NCI-H146 (cell line): ENCODE measurements at places on chromosomes 4 and X.

DNA sequence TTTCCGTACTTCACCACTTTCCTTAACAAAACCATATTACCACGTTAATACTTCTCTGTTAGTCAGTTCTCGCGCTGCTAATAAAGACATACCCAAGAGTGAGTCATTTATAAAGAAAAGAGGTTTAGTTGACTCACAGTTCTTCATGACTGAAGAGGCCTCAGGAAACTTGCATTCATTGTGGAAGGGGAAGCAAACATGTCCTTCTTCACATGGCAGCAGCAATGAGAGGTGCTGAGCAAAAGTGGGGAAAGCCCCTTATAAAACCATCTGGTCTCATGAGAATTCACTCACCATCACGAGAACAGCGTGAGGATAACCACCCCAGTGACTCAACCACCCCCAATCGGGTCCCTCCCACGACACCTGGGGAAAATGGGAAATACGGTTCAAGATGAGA lies 289.8 kb upstream of the CLNK start:
- DNase-seq = no peak

DNA sequence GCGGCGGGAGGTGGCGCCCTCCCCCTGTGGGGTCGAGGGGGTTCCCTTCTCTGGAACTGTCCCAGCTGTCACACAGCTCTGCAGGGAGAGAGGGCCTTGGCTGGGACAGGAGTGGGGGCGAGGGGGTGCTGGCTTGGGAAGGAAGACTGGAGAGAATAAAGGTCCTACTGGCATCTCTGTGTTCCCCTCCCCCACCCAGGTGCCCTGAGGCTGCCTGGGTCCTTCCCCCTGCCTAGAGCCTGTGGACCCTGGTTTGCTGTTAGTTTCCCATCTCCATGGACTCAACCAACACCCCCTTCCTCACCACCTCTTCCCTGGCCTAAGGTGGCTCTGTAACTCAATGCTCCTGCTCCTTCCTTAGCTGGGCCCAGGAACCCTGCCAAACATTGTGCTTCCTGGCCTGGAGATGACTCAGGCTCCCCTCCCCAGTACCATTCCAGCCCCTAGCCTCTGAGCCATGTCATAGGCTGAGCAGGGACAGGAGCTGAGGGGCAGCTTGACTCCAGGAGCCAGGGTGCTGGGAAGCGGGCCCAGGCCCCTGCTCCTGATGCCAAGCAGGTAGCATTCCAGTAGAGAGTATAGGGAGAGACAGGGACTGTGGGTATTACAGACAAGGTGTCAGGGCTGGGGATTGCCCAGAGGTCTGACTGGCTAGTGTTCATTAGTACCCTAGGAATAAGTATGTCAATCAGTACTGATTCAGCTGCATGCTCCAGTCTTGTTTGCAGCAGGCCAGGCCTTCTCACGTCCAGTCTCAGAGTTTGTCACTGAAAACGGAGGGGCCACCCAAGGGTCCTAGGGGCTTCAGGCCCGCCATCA lies 100.7 kb downstream of the EFNB1 start:
- no peak for DNase-seq

- no peak for DNase-seq
Measured at GRCh38 chr4:169154121-169154520, 116.6 kb downstream of the SH3RF1 start.

- DNase-seq = no peak
Measured at GRCh38 chrX:21934414-21934813, 6.1 kb upstream of the SMS start.

- DNase-seq = no peak
Measured at GRCh38 chr4:101102114-101102742, 245.1 kb downstream of the PPP3CA start.

DNA sequence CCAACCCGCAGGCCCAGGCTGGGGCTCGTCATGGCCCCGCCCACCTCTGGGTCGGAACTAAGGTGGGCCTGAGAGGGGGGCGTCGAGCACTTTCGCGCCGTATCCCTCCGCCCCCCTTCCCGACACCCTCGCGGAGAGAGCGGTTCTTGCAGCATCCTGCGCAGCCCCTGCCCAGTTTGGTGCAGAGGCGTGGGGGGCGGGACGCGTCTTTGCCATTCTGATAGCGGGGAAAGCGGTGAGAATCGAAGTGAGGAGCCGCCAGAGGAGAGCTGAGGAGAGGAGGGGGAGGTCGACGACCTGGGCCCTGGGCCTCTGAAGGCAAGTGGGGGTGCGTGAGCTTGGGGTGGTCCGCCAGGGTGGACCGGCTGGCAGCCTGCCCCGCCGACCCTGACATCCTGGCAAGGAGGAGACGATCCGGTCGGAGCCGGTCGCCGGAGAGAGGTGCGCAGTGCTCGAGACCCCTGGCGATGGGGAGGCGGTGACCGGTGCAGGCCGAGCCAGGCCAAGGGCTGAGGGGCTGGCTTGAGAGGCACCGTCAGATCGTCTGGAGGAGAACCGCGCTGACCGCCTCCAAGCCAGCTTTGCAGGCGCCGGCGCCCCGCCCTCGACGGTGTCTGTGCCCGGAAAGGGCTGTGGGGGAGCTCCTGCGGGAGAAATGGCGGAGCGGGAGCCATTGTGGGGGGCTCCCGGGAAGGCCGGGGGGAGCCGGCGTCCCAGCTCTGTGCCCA lies 25.5 kb downstream of the GPRASP3 start:
- DNase-seq = peak; percentile 47

DNA sequence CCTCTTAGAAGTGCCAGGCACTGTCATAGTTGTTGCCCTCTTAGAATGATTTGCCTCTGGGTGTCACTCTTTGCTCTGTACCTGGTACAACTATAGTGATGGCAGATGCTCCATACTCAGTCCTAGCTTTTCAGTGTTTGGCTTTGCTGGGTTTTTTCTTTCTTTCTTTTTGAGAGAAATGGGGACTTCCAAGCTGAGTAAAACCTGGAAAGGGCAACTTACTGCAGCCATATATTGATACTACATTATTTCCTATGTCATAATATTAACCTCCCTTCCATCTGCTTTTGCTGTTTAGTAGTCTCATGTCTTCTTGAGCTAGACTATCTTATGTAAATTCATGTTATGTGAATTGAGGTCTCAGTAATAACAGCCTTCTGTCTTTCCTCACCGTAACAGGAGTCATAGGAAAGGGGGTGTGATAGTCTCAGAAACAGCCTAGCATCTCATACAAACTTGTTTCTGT lies 49.0 kb downstream of the NIPAL1 start:
- DNase-seq = no peak

DNA sequence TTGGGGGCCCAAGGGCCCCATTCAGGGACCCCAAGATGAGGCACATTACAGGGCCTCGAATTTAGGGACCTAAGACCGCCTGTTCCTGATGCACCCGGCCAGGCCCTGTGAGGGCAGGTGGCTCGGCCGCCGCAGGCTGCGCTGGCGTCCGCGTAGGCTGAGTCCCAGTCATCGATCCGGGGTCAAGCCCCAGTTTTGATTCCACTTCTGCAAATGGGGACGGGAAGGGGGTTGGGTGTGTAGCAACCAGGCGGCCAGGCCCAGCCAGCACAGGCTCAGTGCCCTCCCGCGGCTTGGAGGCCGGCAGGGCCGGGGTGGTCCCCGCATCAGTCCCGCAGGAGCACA lies 327 bp downstream of the PNPLA4 start:
- DNase-seq = no peak

- DNase-seq = no peak
Measured at GRCh38 chrX:152992115-152992514, 1.8 kb downstream of the PNMA5 start.

DNA sequence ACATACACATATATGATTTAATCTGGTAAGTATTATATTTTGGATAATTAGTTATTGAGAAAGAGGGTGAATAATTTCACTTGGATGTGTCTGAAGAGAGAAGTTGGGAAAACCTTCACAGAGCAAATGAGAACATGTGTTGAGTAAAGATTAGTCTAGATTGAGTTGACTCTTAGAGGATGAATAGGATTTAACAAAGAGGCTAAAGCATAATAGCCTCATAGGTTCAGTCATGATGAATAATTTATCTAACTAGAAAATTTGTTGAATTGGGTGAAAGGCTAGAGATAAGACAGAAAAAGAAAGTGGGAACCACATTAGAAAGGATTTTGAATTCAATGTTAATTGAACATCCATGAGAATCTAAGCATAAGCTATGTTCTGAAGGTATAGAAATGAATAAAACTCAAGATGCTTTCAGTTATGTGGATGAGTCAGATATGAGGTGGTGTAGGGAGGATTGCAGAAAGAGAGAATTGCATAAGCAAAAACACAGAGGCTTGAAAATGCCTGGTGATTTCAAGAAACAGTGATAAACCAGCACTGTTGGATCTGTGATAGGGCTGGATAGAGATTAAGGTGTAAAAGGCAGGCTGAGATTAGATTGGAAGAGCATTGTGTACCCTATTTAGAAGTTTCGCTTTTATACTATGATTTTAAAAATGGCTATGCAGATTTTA lies 207.6 kb upstream of the NR3C2 start:
- no peak for DNase-seq

DNA sequence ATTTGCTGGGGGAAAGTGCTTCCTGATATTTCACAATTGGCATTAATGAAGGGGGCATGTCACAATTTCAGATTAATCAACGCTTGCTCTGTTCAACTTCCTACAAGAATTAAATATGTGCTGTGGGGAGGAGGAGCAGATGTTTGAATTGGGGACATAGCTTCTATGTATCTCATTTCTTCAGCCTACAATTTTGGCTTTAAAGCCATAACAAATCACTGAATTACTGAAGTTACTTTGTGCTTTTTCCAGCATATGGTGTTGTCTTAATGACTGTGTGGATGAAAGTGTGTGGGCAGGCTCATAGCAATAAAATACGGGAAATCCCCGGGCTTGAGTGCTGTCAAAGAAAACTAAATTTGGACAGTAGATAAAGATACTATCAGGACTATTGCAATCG lies 813 bp downstream of the TLR7 start:
- no peak for DNase-seq

DNA sequence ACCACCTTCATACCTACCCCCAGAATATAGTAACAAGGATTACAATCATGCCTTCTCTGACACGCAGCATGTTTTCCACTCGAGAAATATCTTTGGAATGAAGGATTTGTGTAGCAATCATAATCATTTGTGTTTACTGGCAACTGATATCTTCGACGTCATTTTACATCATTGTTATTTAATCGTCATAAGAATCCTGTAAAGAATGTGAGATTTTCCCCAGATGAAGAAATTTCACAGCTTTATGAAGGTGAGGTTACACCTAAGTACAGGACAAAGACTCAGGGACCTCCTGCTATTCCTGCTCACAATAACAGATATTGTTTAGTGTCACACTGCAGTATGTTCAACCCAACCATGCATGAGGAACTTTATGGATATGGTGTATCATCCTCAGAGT lies 198.2 kb upstream of the LDB2 start:
- DNase-seq = no peak

- no peak for DNase-seq
Measured at GRCh38 chrX:77572322-77572721, 125.1 kb downstream of the FGF16 start.

DNA sequence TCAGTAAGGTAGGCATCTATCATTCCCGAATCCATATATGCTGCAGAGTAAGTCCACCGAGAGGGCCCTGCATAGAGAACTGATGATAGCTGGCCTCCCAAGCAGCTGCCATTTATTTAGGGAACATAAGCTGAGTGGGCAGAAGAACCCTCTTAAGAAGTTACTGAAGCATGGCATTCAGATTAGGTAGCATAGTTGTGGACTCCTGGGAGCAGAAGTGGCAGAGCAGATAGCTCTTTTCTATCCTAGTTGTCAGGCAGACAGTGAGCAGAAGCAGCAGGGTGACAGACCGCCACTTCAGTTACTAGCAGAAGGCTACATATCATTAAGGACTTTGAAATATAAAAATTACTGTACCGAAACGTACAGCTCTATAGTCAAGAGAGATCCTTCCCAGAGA lies 454.7 kb downstream of the PPP4R3C start:
- DNase-seq = no peak

DNA sequence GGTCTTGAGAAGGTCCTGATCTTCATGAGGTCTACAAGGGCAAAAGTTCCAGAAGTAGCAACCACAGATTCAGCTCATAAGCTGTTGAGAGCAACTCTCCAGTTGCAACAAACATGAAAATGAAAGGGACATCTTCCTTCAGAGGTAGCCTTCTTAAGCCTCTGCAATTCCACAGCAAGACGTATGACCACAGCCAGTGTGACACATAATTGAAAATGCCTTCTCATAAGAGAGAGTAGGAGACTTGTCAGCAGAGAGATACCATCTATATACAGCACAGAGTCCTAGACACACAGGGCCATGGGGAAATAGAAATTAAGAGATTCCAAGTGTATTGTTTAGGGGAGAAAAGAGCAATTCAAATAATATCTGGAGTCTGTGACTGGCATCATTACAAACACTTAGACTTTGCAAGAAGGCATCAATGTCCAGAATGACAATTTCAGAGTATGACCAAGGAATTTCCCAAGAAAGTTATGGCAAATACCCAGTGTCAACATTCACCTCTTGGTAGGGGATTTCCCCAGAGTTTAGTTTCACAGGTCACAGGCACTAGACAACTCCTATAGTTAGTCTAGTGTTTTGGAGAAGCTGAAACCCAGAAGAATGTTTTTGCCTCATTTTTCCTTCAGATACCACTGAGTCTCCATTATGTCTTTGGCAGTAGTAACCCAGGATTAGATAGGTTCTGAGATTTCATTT lies 340.3 kb downstream of the ZNF674 start:
- DNase-seq = no peak

- no peak for DNase-seq
Measured at GRCh38 chr4:187999406-187999932, 3.9 kb downstream of the ZFP42 start.

DNA sequence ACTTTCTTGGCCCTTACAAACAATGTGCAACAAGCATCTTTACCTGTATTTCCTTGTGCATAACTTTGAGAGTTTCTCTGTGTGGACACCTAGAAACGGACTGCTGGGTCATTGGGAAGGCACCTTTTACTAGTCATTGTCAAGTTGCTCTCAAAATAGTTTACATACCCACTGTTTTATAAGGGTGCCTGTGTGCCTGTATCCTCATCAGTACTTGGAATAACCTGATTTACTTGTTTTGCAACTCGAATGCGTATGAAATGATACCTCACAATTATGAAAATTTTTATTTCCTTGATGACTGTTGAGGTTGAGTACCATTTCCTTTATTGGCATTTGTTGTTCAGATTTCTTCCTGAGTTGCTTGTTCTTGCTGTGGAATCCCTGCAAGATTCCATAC lies 150.8 kb downstream of the STIM2 start:
- no peak for DNase-seq

DNA sequence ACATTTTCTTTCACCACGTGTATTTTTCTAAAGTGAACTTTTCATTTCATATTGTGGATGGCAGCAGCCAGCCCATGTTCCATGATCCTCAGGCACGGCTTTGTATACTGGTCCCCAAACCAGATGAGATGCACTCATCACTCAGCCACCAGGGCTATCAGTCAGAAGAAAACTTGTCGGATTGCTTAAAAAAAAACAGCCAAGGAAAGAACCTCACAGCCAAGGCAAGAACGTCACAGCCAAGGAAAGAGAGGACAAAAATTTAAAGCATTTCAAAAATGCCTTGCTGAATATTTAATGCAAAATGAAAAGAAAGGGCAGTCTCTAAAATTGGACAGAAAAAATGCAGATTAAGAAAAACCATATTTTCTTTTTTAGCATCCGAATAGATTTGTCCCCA lies 333.3 kb downstream of the PDGFC start:
- DNase-seq = no peak
